Activated T-cell treated with anti-CD3 and anti-CD28 coated beads, Interleukin-2, amount 50 U/mL, for 24 hours (primary cell): ENCODE measurements at places on chromosomes 6 and 20.

- no peaks in the 10 kb centered on the region for H3K36me3 ChIP-seq
- H3K4me1 ChIP-seq = peaks cover 2% of the 10 kb centered on the region
- DNase-seq = no peak
- no peak overlapping the region for H3K4me3 ChIP-seq
- no peak overlapping the region for H3K27ac ChIP-seq
These were observed 143.6 kb upstream of the GJE1 start for GRCh38 chr6:141988954-141989705.

- H3K4me3 ChIP-seq = no peak overlapping the region
- no peaks in the 10 kb centered on the region for H3K27me3 ChIP-seq
- DNase-seq = no peak
- H3K27ac ChIP-seq = no peak overlapping the region
These were observed 597.9 kb downstream of the COL12A1 start for GRCh38 chr6:74607934-74608333.

GRCh38 chr6:167495506-167496401 is 170.9 kb downstream of the TTLL2 start:
- H3K4me3 ChIP-seq = no peak overlapping the region
- no peaks in the 10 kb centered on the region for H3K36me3 ChIP-seq
- H3K27ac ChIP-seq = no peak overlapping the region
- no peak for DNase-seq
- H3K4me1 ChIP-seq = no peaks in the 10 kb centered on the region

GRCh38 chr6:141562186-141562811 is 570.4 kb upstream of the GJE1 start:
- H3K4me3 ChIP-seq = peak overlapping the region; percentile 66
- H3K4me1 ChIP-seq = peaks cover 12% of the 10 kb centered on the region
- no peaks in the 10 kb centered on the region for H3K27me3 ChIP-seq
- peak overlapping the region; percentile 83 for H3K27ac ChIP-seq
- peak; percentile 40 for DNase-seq

GRCh38 chr6:13831615-13832014 is 17.3 kb upstream of the MCUR1 start:
- no peaks in the 10 kb centered on the region for H3K4me1 ChIP-seq
- no peak overlapping the region for H3K27ac ChIP-seq
- DNase-seq = no peak
- H3K4me3 ChIP-seq = no peak overlapping the region
- H3K27me3 ChIP-seq = no peaks in the 10 kb centered on the region

DNA sequence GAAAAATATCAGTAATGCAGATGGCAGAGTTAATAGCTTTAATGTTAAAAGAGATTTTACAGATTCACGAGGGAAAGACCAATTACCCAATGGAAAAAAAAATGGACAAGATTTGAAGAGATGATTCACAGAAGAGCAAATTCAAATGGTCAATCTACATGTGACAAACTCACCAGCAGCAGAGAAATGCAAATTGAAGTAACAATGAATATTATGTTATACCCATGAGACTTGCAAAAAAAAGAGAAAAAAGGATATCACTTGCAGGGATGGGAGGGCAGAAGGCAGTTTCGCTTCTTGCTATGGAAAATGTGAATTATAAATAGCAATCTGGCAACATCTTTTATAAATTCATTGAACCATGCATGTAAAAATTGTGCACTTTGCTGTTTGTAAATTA is 55.9 kb downstream of the PROKR2 start:
- DNase-seq = no peak
- H3K27me3 ChIP-seq = peaks cover 32% of the 10 kb centered on the region
- H3K4me1 ChIP-seq = no peaks in the 10 kb centered on the region
- no peaks in the 10 kb centered on the region for H3K36me3 ChIP-seq
- H3K4me3 ChIP-seq = no peak overlapping the region

DNA sequence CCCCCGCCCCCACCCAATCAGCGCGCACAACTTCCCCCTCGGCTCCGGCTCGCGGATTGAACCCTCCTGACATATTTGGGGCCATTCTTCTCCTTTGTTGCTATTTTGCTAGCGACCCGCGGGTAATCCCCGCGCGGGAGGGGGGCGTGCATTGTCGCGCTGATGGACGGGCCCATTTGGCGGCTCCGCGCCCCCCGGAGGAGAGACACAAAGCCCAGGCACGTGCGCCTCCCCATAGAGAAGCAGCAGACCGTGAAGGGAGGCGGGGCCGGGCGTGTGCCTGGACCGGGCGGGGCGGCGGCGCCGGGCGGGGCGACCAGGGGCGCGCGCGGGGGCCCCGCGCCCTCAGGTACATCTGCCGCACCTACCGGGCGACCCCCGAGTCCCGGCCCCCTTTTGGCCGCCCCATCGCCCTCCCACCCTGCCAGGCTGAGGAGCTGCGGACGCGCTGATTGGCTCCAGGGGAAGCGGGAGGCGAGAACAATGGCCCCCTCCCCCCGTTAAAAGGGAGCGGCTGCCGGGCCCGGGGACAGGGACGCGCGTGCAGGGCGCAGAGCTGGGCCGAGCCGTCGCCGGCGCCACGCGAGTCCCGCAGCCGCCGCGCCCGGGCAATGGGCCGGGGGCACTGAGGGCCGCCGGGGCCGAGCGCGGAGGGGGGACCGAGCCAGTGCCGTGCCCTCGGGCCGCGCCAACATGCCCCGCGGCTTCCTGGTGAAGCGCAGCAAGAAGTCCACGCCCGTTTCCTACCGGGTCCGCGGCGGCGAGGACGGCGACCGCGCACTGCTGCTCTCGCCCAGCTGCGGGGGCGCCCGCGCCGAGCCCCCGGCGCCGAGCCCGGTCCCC is at the start of gene INSM1:
INSM1 (plus strand) TSS at position 530 of the 843 bp plus-strand sequence; CDS start at position 694, 164 bp downstream.
- H3K27ac ChIP-seq = peak within 1 kb of the TSS; percentile 84
- peaks cover 75% of the 10 kb centered on the region for H3K27me3 ChIP-seq
- H3K4me1 ChIP-seq = peaks cover 45% of the 10 kb centered on the region
- peak; percentile 53 for DNase-seq

DNA sequence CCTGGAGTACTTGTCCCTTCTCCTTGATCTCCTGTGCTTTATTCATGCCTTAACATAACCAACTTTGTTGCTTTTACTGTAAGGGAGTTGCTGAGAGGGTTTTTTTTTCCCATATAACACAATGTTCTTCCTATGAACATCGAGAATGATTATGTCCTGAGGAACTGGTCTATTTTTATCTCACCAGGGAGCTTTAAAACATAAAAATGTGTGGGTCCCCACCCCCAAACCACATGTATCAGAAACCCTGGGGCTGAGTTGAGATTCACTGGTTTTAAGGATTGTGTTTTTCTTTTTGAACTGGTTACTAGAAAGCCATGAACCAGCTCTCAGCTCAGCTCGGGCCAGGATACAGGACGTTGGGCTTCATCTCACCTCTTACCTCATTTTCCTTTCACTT is 118.5 kb upstream of the JAG1 start:
- H3K4me1 ChIP-seq = no peaks in the 10 kb centered on the region
- no peak for DNase-seq
- no peak overlapping the region for H3K27ac ChIP-seq
- no peaks in the 10 kb centered on the region for H3K36me3 ChIP-seq

DNA sequence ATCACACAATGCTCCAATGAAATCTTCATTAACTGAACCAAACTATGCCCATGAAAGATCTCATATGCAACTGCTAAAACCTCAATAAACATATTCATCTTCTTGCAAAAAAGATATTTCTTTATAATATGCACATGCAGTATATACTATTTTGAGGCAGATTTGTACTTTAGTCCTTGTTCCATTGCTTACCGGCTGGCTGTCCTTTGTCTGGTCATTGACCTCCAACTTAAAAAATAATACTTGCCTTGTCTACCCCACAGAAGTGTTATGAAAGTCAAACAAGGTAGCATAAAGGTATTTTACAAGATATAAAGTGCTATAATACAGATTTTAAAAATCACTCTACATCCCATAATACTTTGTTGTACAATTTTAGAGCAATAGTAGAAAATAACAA is 88.3 kb downstream of the ATG5 start:
- H3K4me1 ChIP-seq = peaks cover 2% of the 10 kb centered on the region
- H3K4me3 ChIP-seq = no peak overlapping the region
- H3K27ac ChIP-seq = no peak overlapping the region

DNA sequence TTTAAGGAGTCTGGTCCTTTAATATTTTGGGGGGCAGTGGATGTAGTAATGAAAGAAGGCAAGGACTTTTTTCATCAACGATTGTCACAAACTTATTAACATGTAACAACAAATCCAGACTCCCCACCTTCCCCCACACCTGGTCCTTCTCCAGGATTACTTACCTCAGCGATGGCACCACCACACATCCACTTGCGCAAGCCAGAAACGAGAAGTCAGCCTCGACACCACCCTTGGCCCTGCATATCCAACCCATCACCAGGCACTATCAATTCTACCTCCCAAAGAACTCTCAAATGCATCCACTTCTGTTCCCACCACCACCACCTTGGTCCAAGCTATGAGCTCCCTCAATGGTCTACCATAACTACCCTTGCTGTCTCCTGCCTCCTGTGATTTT is 6.6 kb downstream of the EZR start:
- H3K27me3 ChIP-seq = no peaks in the 10 kb centered on the region
- no peak for DNase-seq
- H3K36me3 ChIP-seq = peaks cover 100% of the 10 kb centered on the region

DNA sequence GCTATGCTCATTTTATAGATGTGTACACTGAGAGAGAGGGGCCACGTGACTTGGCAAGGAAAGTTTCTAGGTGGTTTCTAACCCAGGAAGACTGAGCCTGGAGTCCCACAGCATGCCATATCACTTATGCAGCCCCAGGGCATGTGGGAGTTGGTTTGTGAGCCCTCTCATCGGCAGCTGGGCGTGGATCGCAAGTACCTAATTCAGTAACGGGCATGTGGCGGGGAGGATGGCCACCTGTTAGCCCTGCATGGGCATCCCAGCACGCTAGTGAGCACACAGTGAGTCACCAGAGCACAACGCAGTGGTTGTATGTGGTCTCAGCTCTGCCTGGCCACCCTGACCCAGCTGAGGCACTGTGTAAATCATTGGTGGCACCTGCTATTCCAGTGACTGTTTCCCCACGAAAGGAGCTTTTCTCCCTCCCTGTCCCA is 88.3 kb downstream of the NINL start:
- DNase-seq = no peak
- no peaks in the 10 kb centered on the region for H3K36me3 ChIP-seq
- no peaks in the 10 kb centered on the region for H3K27me3 ChIP-seq
- no peak overlapping the region for H3K4me3 ChIP-seq

DNA sequence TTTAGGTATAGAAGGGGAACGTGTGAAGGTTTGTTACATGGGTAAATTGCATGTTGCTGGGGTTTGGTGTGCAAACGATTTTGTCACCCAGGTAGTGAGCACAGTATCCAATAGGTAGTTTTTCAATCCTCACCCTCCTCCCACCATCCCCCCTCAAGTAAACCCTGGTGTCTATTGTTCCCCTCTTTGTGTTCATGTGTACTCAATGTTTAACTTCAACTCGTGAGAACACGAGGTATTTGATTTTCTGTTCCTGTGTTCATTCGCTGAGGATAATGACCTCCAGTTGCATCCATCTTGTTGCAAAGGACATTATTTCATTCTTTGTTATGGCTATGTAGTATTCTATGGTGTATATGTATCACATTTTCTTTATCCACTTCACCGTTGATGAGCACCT is 11.6 kb upstream of the VNN1 start:
- no peaks in the 10 kb centered on the region for H3K27me3 ChIP-seq
- peaks cover 3% of the 10 kb centered on the region for H3K4me1 ChIP-seq
- H3K4me3 ChIP-seq = no peak overlapping the region
- no peak for DNase-seq

GRCh38 chr20:60013296-60014139 is 55.3 kb downstream of the CDH26 start:
- H3K27me3 ChIP-seq = no peaks in the 10 kb centered on the region
- peaks cover 20% of the 10 kb centered on the region for H3K4me1 ChIP-seq
- DNase-seq = no peak
- no peak overlapping the region for H3K27ac ChIP-seq
- H3K4me3 ChIP-seq = no peak overlapping the region
- H3K36me3 ChIP-seq = no peaks in the 10 kb centered on the region

- H3K27me3 ChIP-seq = peaks cover 10% of the 10 kb centered on the region
- H3K36me3 ChIP-seq = no peaks in the 10 kb centered on the region
- H3K27ac ChIP-seq = no peak overlapping the region
- H3K4me1 ChIP-seq = no peaks in the 10 kb centered on the region
These were observed 104.8 kb downstream of the MAFB start for GRCh38 chr20:40584130-40584809.

DNA sequence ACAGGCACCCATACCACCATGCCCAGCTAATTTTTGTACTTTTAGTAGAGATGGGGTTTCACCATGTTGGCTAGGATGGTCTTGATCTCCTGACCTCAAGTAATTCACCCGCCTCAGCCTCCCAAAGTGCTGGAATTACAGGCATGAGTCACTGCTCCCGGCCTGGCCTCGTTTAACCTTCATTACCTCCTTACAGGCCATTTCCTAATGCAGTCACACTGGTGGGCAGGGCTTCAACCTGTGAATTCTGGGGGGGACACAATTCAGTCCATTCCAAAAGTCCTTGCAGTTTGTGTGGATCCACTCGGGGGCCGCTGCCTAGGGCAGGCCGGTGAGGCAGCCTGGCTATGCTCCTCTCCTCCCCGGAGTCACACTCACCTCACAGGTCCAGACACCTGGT is 112.4 kb upstream of the SNX9 start:
- peaks cover 3% of the 10 kb centered on the region for H3K4me1 ChIP-seq
- H3K36me3 ChIP-seq = no peaks in the 10 kb centered on the region
- H3K27ac ChIP-seq = no peak overlapping the region
- DNase-seq = peak; percentile 20
- peaks cover 2% of the 10 kb centered on the region for H3K27me3 ChIP-seq

GRCh38 chr6:90719321-90720195 is 132.7 kb upstream of the MAP3K7 start:
- peaks cover 23% of the 10 kb centered on the region for H3K27me3 ChIP-seq
- H3K36me3 ChIP-seq = no peaks in the 10 kb centered on the region
- H3K4me3 ChIP-seq = no peak overlapping the region
- H3K4me1 ChIP-seq = peaks cover 8% of the 10 kb centered on the region
- DNase-seq = no peak

GRCh38 chr6:137666202-137666774 is 172.1 kb upstream of the OLIG3 start:
- no peak for DNase-seq
- H3K4me1 ChIP-seq = peaks cover 21% of the 10 kb centered on the region
- H3K36me3 ChIP-seq = no peaks in the 10 kb centered on the region
- H3K27me3 ChIP-seq = peaks cover 13% of the 10 kb centered on the region

DNA sequence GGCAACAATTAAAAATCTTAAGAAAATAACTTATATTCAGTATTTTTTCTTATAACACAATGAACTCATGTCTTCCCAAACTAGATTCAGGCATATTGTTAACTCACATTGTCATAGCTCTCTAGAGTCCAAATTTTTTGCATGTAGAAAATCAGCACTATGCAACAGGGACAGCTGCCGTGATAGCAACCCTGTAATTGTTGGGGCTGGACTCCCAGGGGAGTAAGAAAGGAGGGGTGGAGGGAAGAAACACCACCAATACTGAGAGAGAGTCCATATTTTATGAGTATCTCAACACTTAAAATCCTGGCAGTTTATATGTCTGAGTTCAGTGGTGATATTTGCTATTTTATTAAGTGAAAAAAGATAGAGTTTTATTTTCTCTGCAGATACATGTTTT is 89.6 kb upstream of the HS3ST5 start:
- H3K27ac ChIP-seq = no peak overlapping the region
- H3K27me3 ChIP-seq = no peaks in the 10 kb centered on the region
- H3K4me1 ChIP-seq = no peaks in the 10 kb centered on the region

DNA sequence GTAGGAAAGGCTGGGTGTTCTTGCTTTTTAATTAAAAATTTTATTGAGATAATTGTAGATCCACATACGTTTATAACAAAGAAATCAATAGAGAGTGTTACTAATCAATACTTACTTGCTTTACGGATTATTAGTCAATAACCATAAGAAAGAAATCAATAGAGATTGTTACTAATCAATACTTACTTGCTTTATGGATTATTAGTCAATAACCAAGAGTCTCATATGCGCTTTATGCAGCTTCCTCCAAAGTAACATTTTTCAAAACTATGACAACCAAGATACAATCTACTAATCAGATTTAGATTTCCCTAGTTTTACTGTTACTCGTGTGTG is 31.0 kb upstream of the LY86 start:
- DNase-seq = no peak
- no peaks in the 10 kb centered on the region for H3K27me3 ChIP-seq
- no peak overlapping the region for H3K4me3 ChIP-seq
- H3K27ac ChIP-seq = no peak overlapping the region
